ENCODE measurements at places on chromosomes 1 and 21.

- no peak for DNase-seq
These were observed 207.4 kb upstream of the NRIP1 start for GRCh38 chr21:15272171-15272570.

DNA sequence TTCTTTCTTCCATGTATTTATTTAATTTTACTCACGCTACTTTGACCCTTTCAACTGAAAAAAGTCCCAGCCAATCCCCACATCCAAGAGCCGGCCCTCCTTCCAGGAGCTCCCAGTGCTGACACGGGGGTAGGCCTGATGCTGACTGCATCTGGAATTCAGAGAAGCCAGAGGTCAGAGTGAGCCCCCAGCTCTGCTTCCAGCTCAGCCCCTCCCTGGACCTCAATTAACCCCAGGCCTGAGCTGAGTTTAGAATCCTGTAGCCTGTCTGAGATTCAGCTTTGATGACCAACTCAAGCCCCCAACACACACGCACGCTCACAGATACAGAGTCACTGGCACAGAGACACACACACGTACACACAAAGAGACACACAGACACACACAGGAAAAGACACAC, 247.9 kb downstream of the NPHP4 start:
- DNase-seq, result no peak

- DNase-seq, result no peak
These were observed 20.8 kb upstream of the LRRC3 start for GRCh38 chr21:44434568-44434925.

DNA sequence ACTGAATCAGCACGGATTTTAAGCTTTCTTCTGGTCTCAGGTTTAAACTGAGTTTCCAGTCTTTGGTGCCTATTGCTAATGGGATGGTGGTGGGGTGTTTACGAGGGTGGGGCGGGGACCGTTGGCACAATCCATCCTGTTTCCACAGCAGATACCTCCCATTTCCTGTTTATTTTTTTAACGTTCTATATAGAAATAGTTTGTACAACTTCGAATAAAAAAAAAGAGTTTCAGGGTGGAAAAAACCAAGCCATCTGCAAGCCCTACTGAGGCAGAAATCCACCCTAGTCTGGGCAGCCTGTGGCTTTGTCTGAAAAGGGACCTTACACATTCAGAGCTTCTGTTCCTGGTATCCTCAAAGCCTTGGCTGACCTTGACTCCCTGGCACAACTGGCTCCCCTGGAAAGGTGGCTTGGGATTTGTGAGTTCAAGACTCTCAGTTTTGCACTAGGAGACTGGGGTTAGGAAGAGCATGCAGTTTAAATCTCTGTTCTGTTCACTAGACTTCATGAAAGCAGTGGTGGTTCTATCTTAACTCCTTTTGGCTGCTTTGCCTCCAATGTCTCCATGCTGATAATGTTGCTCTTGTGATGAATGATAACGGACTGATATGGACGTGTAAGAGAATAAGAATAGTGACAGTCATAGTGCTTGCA, 46.7 kb downstream of the VANGL2 start:
- no peak for DNase-seq

GRCh38 chr1:8477166-8477982, 159.5 kb downstream of the SLC45A1 start:
- no peak for DNase-seq

Data from stimulated activated CD4-positive, alpha-beta T cell treated with anti-CD3 and anti-CD28 coated beads, Interleukin-1b, Interleukin-23, amount 100 ng/mL, for 4 hours (primary cell).